Stimulated activated CD4-positive, alpha-beta T cell treated with anti-CD3 and anti-CD28 coated beads, Interleukin-12 subunit alpha, Interleukin-12 subunit beta, amount 100 ng/mL, for 48 hours (primary cell): ENCODE measurements at places on chromosomes 11 and 22.

DNA sequence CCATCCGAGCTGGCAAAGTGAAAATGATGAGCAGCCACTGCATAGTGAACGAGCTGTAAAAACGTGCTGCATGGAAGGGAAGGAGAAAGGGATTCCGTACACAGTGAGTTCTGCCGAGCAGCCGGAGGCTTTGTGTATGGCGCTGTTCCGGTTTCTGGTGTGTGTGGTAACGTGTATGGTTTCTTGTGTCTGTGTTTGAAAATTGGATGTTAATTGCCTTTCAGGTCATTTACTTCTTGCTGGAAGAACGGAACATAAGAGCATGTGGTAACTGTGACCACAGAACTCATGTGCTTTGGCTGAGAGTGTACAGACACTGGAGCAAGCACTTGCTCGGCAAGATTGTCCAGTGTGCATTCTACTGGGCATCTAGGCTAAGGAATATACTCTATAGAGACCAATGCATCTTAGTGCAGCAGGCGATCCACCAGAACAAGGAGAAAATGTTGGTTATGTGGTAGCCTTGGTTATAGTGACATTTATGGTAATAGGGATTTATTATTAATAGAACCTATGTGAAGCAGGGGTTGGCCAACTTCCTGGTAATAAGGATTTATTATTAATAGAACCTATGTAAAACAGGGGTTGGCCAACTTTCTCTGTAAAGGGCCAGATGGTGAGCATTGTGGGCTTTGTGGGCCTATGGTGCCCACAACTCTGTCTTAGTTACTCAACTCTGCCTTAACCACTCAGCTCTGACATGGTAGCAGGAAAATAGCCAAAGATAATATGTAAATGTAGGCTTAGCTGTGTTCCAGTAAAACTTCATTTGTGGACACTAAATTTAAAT is 49.2 kb downstream of the GRAMD1B start:
- DNase-seq, result no peak

DNA sequence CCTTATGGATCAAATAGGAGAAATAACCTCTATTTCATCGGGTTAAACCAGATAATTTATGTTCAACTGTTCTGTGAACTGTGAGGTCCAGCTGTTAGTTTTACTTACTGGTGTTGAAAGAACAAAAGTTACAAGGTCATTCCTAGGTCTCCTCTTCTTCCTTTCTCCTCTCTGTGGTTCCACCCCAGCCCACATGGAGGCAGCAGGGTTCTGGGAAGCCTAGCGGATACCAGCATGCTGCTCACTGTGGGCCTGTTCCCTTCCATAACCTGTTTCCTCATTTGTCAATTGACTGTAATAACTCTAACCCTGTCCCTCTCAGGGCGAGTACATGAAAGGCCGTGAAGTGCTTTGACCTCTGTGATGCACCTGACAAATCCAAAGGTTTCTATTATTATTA is 27.8 kb downstream of the RELT start:
- no peak for DNase-seq

DNA sequence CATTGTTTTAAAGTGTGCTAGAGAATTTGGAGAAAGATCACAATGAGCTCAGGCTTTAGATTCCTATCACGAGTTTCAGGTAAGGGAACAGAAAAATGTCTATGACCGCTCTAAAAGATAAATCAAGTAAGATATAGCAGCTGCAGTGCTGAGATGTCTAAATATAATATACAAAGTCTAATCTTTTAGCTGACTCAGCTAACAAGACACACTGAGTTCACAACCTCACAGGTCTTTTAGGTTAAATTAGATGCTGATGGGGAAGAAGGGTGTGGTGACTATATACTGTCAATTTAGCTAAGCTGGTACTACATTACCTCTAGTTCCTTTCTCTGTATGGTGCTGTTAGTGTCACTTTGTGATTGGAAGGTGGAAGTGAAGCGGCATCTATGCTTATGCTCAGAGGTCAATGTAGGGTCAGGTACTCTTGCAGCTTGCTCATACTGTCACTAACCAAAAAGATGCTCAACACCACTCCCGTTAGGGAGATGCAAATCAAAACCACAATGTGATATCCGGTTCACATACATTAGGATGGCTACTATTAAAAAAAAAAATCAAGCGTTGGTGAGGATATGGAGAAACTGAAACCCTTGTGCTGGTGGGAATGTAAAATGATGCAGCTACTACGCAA is 283.5 kb downstream of the SWAP70 start:
- DNase-seq, result no peak

- DNase-seq, result no peak
These were observed 3.7 kb upstream of the KCNE3 start for GRCh38 chr11:74471037-74471436.

GRCh38 chr11:111469200-111469599 is 43.0 kb downstream of the BTG4 start:
- no peak for DNase-seq
